ENCODE measurements at places on chromosomes 11 and 22.

DNA sequence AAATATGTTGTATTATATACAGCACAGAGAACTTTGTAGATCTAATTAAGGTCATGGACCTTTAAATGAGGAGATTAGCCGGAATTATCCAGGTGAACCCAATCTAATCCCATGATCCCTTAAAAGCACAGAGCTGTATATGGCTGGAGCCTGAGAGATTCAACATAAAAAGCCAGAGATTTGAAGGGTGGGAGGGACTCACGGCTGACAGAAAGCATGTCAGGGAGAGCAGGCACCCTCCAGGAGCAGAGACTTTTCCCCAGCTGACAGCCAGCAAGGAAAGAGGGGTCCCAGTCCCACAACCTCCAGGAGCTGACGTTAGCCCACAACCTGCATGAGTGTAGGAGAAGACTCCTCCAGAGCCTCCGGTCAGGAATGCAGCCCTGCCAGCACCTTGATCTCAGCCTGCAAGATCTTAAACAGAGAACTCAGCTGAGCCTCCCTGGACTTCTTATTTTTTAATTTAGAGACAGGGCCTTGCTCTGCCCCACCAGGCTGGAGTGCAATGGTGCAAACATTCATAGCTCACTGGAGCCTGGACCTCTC is 20.0 kb upstream of the ADA2 start:
- DNase-seq, result no peak

GRCh38 chr11:3831378-3832239 is 9.2 kb downstream of the RHOG start:
- DNase-seq, result no peak

- DNase-seq, result no peak
Measured at GRCh38 chr11:72483412-72484186, 49.3 kb upstream of the CLPB start.

DNA sequence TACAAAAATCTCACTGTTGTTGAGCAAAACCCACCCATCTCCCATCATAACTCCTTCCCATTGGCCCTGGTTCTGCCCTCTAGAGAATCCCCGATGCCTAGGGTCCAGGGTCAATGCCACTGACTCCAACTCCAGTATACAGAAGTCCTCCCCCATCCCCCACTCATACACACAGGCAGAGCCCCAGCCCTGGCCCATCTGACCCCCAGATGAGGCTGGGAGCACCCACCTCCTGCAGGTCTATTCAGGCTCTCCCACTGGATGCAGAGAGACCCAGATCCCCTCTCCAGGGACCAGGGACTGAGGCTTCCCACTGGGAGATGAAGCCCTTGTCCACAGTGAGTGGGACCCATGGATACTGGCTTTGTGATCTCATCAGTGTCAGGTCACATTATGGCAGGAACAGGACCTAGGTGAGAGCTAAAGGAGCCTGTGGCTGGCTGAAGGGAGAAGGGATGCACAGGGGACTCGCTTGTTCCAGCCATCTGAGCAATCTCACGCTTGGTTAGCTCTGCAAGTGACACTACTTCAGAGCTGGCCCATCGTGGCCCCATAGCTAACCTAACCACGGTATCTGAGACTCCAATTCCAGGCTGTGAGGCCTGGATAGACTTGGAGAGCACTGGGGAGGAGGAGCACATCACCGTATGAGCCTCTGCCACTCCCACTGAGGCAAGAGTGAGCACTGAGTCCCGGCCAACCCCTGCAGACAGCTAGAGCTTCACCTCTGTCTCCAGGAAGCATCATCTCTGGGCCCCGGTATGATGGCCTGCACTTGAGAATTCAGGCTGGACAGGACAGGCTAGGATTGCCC is 35.7 kb downstream of the TRIM29 start:
- no peak for DNase-seq

- DNase-seq, result no peak
Measured at GRCh38 chr22:19884161-19884953, 29.7 kb upstream of the GNB1L start.

GRCh38 chr11:110712659-110713448 is 617 bp upstream of the ARHGAP20 start:
- DNase-seq, result peak; percentile 11

DNA sequence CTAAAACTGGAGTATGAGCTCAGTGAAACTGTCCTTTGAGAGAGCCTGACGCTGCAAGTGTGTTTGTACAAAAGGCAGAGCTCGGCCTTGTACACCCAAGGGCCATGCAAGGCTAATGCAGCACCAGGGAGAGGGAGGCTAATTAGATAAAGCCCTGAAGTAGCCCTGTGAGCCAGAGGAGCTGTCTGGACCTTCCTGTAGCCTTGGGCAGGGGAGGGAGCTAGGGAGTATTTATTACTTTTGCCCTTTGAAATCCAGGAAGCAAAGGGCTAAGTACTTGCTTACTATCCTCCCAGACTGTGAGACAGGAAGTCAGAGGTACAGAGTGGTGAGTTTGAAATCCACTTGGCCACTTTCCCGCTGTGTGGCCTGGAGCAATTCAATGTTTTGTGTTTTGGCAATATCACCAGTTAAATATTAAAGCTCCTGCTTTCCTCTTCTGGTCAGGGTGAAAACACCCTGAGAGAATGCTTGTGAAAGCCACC is 10.2 kb upstream of the LDHA start:
- no peak for DNase-seq

DNA sequence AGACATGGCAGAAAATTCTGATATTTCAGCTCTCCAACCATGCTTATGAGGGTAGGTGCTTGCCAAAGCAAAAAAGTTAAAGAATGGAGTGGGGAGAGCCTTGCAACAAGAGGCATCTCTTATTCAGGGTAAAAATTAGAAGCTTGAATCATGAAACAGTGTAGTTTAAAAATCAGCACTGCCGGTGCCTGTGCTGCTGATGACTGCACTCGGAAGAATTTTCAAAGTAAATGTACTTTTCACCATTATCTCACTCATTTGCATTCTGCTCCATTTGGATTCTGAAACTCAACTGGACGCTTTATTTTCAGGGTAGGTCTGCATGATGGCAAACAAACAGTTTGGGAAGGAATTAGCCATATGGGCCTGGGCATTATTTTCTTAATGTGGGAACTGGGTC is 126.3 kb downstream of the KIRREL3 start:
- DNase-seq, result no peak

DNA sequence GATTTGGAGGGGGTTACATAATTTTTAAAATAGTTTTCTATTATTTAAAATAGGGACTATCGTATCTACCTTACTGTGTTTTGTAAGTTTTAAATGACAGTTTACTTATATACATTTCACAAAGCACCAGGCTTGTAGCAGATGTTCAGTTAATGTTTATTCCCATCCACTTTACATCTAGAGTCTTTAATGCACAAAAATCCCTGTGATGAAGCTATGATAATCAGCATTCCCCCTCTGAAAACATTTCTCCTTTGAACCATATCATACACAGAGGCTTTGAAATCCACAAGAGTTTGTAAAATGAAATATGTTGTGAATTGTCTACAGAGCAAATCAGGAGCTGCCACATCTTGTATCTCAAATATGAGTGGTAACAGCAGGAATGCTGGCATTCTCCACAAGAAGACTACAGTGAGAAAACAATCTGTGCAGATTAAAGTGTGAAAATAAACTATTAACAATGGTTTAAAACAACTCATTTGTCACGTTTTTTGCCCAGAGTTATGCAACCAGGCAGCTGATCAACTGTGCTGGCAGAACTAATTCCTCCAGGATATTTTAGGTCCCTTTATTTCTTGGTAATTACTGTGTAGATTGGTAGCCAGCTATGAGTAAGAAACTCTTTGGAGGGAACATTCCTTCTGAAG is 699.1 kb upstream of the ARHGAP42 start:
- DNase-seq, result no peak

DNA sequence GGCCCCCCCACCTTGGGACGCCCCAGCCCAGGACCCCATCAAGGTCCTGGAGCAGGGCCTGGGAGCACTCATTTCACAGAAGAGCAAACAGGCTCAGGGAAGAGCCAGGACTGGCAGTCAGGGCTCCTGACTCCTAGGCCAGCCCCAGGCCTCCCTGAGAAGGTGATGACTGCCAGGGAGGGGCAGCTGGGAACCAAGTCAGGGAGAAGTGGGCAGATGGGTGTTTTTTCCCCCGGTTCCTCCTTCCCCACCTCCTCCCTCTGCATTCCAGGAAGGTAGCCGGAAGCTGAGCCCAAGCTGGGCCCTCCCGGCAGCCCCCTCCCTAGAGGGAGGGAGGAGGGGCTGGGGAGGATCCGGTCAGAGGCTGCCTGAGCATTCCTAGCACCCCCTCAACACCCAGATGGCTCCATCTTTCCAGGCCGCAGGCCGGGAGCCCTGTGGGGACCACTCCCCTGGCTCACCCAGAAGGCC is 19.6 kb downstream of the MYRF start:
- no peak for DNase-seq

DNA sequence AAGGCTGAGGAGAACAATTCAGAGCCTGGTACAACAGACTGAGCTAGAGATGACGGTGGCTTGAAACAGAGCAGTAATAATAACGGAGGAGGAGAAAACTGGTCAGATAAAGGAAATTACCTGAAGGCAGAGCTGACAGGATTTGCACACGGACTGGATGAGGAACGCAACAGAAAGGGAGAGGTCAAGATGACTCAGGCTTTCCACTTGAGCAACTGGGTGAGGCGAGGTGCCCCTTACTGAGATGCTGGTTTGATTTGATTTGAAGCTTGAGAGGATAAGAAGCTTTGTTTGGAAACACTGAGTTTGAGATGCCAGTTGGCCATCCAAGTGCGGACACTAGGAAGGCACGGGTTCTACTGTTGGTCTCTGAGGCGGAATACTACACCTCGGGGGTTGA is 35.4 kb upstream of the NRIP3 start:
- DNase-seq, result no peak

DNA sequence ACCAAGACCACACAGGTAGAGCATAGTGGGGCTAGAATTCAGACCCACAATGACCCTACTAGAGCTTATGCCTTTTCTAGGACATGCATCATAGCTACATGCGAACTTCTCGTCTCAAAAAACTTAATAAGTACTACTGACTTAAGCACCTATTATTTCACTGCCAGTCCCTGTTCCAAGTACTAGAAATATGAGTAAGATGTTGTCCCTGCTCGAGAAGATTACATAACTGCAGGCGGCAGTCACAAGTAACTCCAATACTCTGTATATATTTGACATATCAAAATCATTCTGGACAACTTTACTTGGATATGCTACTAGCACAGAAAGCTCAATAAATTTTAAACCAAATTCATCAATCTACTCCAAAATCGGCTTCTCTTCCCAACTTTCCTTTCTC is 235.0 kb downstream of the TTC28 start:
- DNase-seq, result no peak

DNA sequence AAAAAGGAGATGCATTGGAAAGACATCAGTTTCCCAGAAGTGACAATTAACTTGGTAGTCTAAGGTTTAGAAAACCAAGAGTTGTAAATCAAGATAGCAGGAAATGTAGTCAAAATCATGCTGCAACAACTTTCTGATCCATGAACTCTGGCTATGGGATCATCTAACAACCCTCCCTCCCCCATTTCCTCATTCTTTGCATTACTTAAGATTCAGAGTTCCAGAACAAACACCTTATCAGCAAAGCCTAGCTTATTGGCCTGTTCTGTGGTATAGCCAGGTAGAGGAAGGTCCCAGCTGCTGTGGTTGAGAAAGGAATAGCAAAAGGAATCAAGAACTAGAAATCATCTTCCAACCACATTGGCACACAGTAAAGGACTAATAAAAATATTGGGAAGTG is 651.1 kb downstream of the METTL15 start:
- DNase-seq, result no peak

Measured in stimulated activated CD4-positive, alpha-beta T cell treated with anti-CD3 and anti-CD28 coated beads, Interleukin-12 subunit alpha, Interleukin-12 subunit beta, amount 100 ng/mL, for 24 hours (primary cell).